ENCODE measurements at places on chromosomes 1 and 21.

GRCh38 chr1:15249081-15249480, 2.1 kb downstream of the FHAD1 start:
- DNase-seq = no peak

GRCh38 chr1:109392788-109393616, 4.7 kb downstream of the SORT1 start:
- DNase-seq = no peak

DNA sequence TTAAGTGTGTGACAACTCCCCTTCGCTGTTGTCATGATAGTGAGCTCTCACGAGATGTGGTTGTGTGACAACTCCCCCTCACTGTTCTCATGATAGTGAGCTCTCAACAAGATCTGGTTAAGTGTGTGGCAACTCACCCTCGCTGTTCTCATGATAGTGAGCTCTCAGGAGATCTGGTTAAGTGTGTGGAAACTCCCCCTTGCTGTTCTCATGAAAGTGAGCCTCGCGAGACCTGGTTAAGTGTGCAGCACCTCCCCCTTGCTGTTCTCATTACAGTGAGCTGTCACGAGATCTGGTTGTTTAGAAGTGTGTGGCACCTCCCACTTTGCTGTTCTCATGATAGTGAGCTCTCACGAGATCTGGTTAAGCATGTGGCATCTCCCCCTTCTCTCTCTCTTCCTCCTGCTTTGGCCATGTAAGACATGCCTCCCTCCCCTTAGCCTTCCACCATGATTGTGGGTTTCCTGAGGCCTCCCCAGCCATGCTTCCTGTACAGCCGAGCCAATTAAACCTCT, 25.1 kb upstream of the LSS start:
- no peak for DNase-seq

GRCh38 chr1:202004711-202005110, 5.7 kb upstream of the ELF3 start:
- DNase-seq = no peak

DNA sequence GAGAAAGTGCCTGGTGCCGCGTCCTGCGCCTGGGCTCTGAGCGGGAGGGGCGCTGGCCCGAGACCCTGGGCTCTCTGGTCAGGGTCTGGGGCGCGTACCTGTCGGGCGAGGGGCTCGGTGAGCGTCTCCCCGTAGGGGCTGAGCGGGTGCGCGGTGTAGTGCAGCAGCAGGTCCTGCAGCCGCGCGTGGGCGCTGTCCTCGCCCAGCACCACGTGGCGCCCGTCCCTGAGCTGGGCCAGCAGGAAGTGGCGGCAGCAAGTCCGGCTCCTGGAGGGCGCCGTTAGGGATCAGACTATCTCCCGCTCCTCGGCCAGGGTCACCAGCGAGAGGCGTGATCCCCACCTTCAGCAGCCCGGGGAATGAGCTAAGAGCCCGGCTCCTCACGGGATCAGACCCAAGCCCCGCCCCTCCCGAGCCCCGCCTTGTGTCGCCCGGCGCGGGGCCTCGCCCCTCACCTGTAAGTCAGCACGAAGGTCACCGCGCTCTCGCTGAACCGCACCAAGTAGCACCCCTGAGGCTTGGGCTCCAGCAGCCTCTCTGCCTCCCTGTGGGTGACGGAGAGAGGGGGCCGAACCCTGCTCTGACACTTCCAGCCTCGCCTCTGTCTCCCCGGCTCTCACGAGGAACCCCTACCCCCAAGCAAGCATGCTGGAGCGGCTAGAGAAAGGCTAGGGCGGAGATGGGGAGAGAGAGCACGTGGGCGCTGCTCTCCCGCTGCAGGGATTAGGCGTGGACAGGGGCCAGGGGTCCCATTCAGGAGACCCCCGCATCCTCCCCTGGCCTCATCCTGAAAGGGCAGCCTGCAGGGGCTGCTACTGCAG, 2.7 kb downstream of the SH2D2A start:
- no peak for DNase-seq

DNA sequence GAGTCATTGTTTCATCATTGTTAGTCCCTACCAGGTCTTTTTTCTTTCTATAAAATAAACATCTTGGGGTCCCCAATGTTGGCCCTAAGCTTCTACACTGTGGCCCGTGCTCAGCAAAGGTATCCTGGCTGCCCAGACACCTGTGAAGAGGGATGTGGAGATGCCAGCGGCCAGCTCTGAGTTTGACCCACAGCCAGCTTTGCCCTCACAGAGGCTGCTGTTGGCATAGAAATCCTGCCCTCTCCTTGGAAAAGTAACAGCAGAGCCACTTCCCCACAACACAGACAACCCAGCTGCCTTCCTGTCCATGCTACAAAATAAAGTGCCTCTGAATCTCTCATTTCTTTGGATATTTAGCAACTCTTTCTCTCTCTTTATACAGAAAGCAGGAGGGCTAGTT, 6.0 kb downstream of the TRIM62 start:
- DNase-seq = no peak

- DNase-seq = no peak
Measured at GRCh38 chr1:153399401-153400055, 8.7 kb upstream of the S100A8 start.

DNA sequence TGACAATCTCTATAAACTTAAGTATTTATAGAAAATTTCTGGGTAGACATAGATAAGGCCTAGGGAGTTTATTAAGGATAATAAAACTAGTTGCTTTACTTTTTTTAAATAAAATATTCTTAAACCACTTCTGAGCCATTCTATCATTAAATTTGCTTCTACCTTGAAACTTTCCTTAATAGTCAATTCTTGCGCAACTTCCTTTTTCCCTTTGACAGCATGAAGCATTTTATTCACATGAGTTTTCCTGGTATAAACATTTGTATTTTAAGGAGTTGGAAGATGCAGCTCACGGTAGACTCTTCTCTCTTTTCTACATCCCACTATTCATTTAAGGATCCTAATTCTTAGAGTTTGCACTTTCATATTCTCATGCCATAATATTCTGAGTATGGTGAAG, 75.8 kb upstream of the DPH5 start:
- peak; percentile 8 for DNase-seq

DNA sequence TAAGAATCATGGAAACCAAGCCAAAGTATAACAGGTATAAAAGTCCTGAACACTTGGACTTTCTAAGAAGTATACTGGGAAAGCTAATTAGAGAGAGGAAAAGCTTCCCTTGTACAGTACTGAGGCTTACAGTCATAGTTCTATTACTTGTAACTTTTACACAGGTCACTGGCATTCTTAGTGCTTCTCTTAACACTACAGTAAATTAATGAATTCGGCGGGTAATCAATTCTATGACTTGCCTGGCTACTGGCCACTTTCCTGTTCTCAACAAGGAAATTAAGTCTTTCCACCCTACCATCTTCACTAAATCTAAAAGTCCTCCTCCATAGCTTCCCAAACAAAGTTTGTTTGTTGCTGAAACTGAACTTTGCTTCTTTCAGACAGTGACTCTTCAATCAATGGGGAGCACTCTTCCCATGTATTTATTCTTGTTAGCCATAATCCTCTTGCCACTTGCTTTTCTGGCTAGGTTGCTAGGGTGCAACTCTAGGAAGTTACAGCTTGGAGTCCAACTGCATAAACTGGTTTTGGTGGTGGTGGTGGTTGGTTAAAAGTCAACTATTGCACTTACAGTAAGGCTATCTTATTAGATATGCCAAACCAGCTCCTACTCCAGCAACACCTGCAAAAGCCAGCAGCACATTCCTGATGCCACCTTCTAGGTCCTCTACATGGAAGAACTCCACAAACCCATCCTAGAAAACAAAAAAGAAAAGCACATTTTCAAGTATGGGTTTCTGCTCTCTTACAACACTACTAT, 2.4 kb downstream of the MCL1 start:
- no peak for DNase-seq

GRCh38 chr1:54490361-54491248, 57.4 kb upstream of the ACOT11 start:
- no peak for DNase-seq

GRCh38 chr1:30275926-30276764, 447.2 kb downstream of the MATN1 start:
- no peak for DNase-seq
